Activated CD4-positive, alpha-beta T cell treated with anti-CD3 and anti-CD28 coated beads for 48 hours (primary cell): ENCODE measurements at places on chromosomes 3 and 15.
A peak's percentile ranks its signal among the peaks of the same experiment; 100 is the strongest.

DNA sequence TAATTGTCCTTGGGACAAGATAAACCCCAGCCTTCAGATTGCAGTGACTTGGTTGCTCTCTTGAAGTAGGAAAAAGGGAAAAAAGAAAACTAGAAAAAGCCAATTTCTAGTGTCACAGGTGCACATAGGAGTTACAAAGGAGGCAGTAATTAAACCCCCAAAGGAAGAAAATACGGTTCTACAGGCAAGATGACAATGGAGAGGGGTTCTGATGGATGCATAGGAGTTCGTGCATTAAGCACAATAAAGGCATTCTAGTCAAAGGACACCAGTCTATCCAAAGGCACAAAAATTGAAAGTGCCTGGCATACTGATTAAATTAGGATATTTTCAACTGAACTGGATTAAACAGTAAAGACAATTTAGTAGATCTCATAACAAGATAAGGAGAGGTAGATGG lies 31.6 kb upstream of the MTMR14 start:
- no peak for DNase-seq

DNA sequence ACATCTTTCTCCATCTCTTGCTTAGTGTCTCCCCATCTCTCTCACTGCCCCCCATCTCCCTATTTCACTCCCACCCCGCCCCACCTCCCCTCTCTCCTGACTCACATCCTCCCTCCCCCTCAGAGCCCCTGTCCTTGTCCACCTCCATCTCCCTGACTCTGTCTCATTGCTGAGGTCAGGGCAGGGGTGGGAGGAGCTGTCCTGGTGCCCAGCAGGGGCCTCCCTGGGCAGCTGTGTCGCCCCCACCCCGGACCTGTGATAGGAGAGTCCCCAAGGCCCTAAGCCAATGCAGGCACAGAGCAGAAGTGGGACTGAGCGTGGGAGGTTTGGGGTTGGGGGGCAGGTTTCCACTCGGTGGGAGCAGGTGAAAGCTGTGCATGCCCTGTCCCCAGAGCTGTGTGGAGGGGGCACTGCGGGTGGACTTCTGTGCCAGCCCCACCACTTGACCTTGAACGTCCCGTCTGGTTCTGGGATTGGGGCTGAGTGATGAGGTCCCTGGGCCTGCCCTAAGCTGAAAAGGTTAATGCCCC lies 210.8 kb downstream of the TBC1D2B start:
- DNase-seq = no peak

- no peak for DNase-seq
Observed at GRCh38 chr3:60276615-60277014, 974.6 kb downstream of the FHIT start.

GRCh38 chr15:66770518-66771350 lies 68.7 kb downstream of the SMAD6 start:
- DNase-seq = no peak

GRCh38 chr3:107767897-107768605 lies 245.3 kb downstream of the BBX start:
- DNase-seq = no peak

GRCh38 chr3:40071683-40072238 lies 237.7 kb upstream of the EIF1B start:
- DNase-seq = no peak

GRCh38 chr15:25056484-25057425 lies 102.0 kb downstream of the SNRPN start:
- DNase-seq = no peak

DNA sequence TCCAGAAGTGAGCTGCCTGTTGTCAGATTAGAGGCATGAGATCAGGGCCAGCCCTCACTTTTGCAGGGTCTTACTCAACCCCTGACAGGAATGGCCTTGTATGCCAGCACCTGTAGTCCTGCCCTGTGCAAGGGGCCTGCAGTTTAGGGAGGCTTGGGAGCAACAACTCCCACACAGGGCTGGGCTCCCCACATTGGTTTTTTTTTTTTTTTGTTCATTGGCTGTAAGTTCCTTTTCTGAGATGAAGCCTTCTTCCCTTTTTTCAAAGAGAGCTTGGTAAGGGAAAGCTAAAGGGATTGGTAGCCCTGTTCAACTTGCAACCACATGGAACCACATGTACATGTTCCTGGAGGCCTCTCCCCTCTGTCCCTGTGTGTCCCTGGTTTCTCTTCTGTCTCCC lies 46.4 kb downstream of the TNFAIP8L3 start:
- DNase-seq = no peak

DNA sequence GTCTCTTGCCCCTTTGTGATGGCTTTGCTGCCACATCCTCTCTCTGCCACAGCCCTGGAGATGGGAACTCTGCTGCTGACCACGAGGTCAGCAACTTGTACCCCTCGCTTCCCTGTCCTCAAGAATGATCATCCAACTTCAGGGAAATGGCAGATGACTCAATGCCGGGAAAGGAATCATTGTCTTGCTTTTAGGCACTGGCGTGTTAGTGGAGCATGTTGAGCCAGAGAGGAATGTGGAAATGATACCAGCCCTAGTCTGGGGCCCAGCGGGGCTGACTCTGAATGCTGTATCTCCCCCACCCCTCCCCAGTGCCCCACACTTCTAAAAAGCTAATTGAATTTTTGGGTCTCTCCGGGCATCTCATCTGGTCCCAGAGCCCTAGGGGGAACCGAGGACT lies 184.9 kb upstream of the BHLHE40 start:
- no peak for DNase-seq

DNA sequence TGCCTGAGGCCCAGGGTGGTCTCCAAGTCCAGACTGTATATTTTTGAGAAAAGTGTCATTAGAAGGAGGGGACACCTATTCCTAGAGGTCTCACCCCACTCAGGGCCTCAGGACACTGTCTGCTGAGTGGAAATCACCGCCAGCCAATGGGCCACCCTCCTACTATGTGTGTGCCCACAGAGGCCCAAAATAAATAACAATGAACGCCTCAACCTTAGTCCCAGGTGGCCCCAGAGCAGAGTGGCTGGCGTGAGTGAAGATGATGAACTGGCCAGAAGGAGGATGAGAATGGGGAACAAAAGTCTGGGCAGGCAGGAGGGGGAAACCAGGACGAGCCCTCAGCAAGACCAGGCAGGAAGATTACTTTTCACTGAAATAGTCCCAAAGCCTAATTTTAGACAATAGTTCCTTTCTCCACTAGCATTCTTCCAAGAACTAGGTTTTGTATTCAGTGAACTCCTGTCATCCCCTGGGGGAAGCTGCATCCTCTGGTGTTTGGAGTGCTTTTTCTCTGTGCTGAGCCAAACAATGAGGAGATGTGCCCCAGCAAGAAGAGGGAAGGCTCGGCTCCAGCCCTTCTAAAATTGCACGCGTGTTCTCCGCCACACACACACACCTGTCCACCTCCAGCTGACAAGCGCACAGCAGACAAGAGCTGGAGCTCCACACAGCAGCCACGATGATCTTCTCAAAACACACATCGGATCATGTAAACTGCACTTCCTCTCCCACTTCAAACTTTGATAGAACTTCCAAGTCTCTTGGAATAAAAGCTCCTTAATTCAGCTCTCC lies 72.2 kb downstream of the ADCY5 start:
- DNase-seq = no peak

DNA sequence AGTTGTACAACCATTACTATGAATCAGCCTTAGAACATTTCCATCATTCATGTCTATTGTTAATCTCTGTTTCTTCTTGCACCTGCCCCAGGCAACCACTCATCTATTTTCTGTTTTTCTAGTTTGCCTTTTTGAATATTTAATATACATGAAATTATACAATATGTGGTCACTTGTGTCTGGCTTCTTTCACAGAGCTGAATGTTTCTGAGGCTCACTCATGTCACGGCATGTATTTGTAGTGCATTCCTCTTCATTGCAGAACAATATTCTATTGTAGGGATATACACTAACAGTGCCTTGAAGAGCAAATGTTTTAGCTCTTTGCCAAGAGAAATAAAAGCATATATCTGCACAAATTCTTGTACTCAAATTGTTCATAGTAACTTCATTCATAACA lies 32.9 kb downstream of the CERS3 start:
- no peak for DNase-seq

DNA sequence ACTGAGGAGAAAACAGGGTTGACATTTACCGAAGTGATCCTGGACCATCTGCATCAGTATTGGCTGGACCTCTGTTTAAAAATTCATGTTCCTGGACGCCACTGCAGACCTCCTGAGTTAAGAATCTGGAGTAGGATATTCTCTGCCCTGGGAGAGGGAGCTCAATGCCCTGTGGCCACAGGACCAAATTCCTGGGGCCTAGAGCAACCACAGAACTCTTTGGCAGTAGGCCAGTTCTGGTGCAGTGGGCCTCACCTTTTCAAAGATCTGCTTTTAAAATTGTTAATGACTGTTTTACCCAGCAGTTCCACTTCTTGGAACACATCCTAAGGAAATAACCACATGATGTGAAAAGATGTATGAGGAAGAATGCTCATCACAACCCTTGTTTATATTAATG lies 133.3 kb upstream of the ADPGK start:
- DNase-seq = no peak

DNA sequence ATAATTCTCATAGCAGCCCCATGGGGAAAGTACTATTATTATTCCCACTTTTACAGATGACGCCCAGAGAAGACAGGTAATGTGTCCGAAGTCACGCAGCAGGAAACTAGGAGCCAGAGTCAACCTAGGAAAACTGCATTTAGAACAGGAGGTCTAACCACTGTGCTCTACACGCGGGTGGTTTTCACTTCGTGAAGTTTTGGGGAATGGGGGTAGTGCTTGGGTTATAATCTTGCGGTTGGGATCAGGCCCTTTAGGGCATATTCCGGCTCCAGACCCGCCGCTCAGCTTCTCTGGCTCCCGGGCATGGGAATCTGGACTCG lies 5.2 kb downstream of the TPM1 start:
- no peak for DNase-seq

DNA sequence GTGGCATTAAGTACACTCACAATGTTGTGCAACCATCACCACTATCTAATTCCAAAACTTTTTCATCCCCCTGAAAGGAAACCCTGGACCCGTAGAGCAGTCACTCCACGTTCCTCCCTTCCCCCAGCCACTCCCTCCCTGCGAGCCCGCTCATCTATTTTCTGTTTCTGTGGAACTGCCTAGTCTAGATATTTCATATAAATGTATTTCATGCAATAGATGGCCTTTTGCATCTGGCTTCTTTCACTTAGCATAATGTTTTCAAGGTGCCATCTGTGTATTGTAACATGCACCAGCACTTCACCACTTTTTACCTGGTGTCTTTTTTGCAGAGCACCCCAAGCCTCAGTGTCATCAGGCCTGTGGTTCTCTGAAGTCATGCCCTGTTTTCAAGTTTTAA lies 10.7 kb downstream of the CGNL1 start:
- no peak for DNase-seq

GRCh38 chr3:141898908-141899307 lies 22.5 kb downstream of the ATP1B3 start:
- no peak for DNase-seq

- peak; percentile 26 for DNase-seq
Observed at GRCh38 chr15:62306851-62307504, 141.9 kb upstream of the C2CD4B start.

DNA sequence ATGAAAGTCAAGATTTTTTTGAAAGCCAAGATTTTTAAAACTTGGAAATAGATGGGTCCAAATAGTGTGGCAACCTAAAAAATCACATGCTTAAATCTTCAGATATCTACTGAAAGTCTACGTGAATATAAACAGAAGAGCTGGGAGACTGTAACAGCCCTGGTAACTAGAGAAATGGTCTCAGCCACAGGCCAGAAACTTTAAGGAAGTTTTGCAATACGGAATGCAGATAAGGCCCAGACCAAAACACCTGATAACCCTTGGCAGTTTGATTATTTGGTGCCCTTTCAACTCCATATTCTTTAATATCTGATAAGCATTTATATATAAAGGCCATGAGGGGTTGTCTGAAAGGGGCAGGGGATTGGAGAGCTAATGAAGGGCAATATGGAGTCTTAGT lies 537.3 kb upstream of the TGFBR2 start:
- no peak for DNase-seq

- no peak for DNase-seq
Observed at GRCh38 chr3:189896533-189896932, 224.2 kb downstream of the P3H2 start.

- DNase-seq = no peak
Observed at GRCh38 chr3:69927571-69927970, 72.0 kb upstream of the SAMMSON start.

DNA sequence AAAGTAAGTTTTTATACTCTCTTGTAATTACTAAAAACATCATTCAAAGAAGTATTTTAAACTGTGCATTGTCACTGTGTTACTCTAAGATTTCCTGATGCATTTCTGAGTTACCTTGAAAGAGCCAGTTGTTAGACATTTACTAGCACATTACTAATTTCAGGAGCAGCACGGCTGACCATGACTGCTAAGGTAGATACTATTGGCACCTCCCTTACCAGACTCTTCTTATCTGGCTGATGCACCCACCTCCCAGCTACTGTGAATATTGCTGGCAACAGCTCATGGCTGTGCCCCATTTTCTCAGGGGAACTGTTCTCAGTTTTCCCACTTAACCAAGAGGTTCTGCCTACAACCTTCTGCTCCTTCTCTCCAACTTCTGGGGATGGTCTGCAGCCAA lies 29.4 kb downstream of the COL6A5 start:
- DNase-seq = no peak

- no peak for DNase-seq
Observed at GRCh38 chr15:70321172-70321819, 223.6 kb upstream of the TLE3 start.

DNA sequence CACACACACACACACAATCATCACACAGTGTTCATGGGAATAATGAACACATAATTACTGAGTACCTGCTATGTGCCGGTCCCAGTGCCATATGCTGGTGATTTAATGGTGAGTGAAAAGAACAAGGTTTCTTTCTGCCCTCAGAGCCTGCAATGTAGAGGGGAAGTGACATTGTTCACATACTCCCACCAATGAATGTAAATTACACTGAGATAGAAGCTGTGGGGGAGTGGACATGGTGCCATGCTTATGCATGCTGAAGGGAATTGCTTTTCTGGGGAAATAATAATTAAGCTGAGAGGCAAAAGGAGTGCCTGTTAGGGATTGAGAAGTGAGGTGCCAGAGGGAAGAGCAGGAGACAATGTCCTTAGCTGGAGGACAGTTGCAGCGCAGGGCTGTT lies 175.1 kb downstream of the MFSD1 start:
- DNase-seq = no peak

DNA sequence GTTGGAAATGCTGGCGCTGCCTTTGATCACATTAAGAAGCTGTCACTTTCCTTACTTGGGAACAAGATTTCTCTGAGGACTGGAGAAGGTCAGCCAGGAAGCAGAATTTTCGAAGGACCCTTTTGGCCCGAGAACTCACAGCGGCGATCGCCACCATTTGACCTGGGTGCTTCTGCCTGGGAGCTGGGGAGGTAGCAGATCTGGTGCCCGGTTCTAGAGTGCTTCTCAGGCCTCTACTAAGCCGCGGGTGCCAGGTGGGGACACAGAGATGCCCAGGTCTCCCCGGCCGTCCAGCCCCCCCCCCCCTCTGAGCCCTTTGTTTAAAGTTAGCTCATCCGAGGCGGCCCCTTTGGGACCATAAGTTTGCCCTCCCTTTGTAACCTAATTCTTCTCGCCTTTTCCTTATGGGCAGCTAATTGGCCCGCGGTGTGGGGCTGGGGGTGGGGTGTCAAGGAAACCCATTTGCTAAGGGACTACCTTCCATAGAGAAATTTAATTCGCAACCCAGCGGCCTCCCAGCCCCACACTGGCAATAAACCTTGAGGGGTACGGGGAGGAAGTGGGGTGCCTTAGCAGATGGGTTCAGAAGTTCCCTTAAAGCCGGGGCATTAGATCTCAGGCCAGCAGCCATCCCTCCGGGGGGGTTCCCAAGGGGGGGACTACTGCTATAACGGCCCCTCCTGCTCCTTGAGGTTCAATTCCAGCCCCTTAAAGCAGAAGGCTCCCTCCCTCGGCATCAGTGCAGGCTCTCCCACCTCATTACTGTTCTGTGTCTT lies 1.9 kb downstream of the GATA2 start:
- DNase-seq = no peak

- no peak for DNase-seq
Observed at GRCh38 chr3:59595830-59596229, 546.0 kb upstream of the CFAP20DC start.
